ENCODE measurements at places on chromosomes 3 and 15. TPM values are rescaled to one million over a fixed set of nuclear protein-coding genes. Genes with fewer than 3 reads are reported as not detected.

DNA sequence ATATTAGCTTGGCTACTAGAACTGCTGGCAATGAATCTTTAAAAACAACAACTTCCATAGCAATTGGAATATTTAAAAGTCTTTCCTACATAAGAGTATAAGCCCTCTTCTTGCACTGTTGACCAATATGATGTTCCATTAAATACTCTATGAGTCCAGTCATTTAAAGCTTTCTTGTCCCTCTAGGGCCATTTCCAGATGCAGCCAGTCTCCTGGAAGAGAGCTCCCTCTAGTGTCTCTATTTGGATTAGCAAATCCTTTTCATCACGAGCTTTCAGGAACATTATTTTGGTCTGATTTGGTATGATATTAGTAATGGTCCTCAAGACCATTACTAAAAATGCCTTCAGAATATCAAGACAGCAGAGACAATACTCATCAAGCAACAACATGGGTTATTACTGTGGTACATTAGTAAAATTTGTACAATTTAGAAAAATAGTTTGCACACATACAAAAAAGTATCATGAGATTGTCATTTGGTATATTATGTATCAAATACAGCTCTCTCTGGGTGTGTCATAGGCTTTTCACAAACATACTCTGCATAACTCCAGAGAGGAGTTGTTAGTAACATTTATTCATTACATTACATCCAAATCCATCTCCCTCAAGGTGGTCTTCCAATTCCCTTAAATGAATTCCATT, 101.3 kb downstream of the DPH6 start:
- no peak for DNase-seq

The MME gene
- polyA plus RNA-seq = 433 TPM

The TTLL13 gene
- polyA plus RNA-seq = 0.37 TPM

DNA sequence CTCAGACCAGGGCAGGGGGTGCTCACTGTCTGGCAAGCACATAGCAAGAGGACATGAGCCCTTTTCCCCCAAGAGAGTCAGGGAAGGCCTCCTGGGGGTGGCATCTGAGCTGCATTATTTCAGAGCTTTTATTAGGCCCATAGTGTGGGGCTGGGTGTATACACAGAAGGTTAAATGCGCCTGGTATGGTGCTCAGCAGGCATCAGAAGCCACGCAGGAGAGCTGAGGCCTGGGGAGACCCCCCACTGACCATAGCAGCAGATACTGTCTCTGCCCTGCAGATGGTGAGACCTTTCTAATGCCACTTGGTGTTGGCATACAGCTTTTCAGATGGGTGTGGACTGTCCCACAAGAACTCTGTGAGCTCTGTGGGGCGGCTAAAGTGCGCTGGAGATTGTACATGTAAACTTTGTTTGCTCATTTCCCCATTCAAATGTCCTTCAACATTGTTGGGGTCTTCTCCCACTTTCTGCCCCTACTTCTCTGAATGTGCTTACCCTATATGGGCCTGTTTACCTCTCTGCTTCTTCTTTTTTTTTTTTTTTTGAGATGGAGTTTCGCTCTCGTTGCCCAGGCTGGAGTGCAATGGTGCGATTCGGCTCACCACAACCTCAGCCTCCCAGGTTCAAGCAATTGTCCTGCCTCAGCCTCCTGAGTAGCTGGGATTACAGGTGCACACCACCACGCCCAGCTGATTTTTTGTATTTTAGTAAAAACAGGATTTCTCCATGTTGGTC, 62.2 kb downstream of the CDC25A start:
- no peak for DNase-seq

DNA sequence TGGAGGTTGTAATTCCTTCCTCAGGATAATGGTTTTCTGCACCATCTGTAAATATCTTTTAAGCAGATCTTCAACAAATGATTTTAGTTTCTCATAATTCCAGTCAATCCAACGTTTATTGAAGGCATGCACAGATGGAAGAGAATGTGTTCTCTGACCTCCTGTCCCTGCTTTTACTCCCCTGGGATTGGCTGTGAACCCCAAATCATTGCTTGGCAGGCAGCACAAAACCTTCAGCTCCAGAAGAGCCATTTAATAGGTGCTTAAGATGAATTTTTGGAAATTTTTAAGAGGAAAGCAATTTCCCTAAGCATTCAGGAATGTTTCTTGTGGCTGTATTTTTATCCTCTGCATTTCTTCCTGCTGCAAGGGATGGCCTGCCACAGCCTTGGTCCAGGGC, 25.5 kb upstream of the THSD4 start:
- DNase-seq = no peak

- DNase-seq = no peak
Measured at GRCh38 chr3:101829874-101830273, 19.4 kb upstream of the NFKBIZ start.

DNA sequence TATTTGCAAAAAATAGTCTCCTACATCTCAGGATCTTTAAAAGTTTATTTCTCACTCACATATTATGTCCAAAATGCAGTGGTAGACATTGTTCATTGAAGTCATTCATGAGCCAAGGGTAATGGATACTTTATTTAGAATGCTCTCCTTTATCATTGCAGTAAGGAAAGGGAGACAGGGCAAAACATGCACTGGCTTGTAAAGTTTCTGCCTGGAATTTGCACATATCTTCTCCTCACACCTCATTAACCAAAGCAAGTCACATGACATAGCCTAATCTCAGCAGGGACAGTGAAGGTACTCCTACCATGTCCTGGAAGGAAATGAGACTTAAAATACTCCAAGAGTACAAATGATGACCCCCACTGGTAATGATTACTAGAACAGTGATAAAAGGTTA, 333.7 kb upstream of the EPHA3 start:
- DNase-seq = no peak

GRCh38 chr3:160398820-160399124, 253 bp downstream of the IFT80 start:
- no peak for DNase-seq

GRCh38 chr3:106533788-106534160, 665.0 kb upstream of the CBLB start:
- no peak for DNase-seq

GRCh38 chr3:124856677-124857076, 30.5 kb downstream of the ITGB5 start:
- no peak for DNase-seq

DNA sequence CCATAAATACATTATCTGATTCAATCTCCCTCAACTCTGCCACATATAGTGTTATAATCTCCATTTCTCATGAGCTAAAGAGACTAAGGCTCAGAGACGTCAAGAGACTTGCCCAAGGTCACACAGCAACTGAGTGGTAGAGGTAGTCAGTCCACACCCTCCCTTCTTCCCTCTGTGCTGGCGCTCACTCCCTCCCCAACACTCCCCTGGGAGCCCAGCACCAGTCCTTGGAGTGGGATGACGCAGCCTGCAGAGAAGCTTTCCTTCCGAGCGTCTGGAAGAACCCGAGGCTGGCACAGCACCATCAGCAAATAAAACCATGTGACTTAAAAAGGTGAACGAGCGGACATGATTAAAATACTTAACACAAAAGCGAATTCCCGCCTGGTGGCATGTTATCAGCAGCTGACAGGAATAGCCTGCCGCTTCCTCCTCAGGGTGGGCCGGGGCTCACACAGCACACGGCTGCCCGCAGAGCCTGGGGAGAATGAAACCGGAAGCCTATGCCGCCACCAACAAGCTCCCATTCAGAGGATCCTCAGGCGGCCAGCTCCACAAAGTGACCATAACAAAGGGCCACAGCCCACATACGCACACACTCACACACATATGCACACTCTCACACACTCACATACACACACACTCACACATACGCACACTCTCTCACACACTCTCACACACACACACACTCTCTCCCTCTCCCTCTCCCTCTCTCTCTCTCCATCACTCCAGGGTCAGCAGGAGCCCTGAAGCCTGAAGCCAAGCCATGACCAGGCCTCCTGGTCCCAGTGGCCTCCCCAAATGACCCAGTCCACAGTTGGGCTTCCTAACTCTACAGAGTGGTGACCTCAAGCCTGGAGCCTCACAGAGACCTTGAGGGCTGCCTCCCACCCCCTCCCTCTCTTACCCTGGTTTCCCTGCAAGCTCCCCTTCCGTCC, 120.5 kb downstream of the XXYLT1 start:
- no peak for DNase-seq

The CHST14 gene
- 40.1 TPM for polyA plus RNA-seq

DNA sequence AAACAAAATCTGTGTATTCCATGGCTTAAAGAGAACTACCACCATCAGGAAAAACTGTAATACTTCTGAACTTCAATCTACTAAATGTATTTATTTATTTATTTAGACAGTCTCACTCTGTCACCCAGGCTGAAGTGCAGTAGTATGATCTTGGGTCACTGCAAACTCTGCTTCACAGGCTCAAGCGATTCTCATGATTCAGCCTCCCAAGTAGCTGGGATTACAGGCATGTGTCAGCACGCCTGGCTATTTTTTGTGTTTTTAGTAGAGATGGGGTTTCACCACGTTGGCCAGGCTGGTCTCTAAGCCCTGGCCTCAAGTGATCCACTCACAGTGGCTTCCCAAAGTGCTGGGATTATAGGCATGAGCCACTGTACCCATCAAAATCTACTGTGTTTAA, 202.3 kb upstream of the POU1F1 start:
- no peak for DNase-seq

GRCh38 chr15:95162967-95163531, 931.7 kb downstream of the MCTP2 start:
- DNase-seq = no peak

DNA sequence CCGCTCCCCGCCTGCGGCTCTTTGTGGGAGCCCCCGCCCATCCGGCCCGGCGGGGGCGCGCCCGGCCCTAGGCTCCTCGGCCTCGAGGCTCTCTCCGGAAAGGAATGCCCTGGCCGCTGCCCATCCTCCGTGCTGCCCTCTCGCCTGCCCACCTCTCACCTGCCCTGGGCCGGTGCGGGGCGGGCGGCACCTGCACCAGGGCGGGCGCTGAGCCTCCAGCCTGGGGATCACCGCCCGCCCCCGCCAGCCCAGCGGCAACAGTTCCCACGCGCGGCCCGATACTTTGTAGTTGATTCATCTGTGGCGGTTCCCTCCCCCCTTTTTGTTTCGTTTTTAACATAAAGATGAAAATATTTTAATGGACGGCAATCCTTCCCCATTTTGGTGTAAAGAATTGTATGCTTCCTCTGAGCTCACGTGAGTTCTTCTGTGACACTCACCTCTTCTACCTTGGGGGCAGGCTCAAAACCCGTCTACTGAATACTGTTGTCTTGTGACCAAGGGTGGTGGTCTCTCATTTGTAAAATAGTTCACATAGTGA, 1.9 kb downstream of the KLF13 start:
- no peak for DNase-seq

DNA sequence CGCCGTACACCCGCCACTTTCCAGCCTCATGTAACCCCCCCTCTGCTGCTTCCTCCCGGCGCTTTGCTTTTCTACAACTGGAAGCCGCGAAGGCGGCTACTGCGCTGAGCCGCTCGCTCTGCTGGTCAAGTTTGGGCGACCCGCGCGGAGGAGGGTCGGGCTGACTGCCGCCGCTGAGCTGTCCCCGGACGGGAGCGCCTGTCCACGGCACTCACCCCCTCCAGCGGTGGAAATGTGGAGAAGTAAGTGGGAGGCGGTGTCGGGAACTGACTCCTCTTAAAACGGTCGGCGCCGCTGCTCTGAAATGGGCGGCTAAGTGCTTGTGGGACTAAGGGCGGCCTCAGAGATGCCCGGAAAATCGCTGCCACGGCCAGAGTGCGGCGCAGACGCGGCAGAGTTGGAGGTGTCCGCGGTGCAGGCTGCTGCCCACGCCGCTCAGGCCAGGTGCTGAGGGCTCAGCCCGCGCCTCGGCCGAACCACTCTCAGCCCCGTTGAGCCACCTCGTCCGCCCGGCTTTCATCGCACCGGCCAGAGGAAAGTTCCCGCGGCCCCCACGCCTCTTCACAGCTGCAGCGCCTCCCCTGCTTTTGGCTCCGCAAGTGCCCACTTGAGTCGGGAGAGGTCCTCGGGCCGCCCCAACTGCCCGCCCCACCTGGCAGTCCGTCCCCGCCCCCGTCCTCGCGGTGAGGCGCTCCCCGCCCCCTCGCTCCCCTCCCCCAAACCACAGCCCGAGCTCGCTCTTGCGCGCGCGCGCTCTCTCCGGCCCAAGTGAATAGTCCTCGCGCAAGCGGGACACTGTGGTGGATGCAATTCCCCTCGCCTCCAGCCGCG, at the start of gene EPHA6:
EPHA6 (plus strand) TSS at position 775 of the 831 bp plus-strand sequence.
- DNase-seq = no peak

GRCh38 chr3:32239307-32240158, 1.1 kb downstream of the CMTM8 start:
- DNase-seq = no peak

GRCh38 chr3:194998417-194998816, 272.5 kb downstream of the XXYLT1 start:
- no peak for DNase-seq

- DNase-seq = no peak
Measured at GRCh38 chr15:36936613-36937012, 163.7 kb downstream of the MEIS2 start.

DNA sequence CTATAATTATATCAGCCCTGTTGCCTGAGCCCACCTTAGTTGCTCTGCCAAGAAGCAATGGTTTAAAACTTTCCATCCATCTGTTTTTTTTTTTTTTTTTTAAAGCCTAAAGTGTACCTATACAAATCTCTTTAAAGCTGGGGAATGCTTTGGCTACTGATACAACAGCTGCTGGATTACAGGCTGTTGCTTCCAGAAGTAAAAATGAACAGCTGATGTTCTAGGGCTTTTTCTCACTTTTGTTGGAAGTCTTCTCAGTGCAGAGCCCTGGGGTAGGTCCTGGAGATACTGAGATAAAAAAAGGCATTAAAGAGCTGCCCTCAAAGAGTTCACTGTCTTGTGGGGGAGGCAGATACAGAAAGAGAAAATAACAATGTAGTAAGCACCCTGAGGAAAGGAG, 218.1 kb downstream of the NLGN1 start:
- DNase-seq = no peak

GRCh38 chr3:190326361-190326760, 4.1 kb upstream of the CLDN1 start:
- no peak for DNase-seq

The SH2D7 gene
- 0.33 TPM for polyA plus RNA-seq

The RLBP1 gene
- polyA plus RNA-seq = not detected

DNA sequence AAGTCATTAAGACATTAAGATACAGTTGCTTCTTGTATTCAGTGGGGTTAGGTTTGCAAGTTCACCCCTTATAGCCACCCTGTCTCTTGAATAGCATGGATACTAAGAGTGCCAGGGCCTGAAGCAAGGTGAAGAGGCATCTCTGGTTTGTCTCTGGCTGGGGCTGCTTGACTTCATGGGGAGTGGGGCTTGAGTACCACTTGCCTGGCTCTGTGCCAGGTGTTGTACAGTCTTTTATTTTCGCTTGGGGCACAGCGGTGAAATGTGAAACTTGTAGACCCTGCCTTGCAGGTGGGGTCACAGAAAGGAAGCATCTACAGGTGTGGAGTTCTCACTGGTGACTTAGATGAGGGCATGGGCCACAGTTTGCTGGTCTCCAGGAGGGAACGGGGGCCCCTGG, 152.1 kb downstream of the PDE8A start:
- no peak for DNase-seq

- DNase-seq = no peak
Measured at GRCh38 chr15:57312318-57313133, 63.8 kb upstream of the CGNL1 start.
